ENCODE measurements at places on chromosomes 4 and X.
A peak's percentile ranks its signal among the peaks of the same experiment; 100 is the strongest.

GRCh38 chrX:118727686-118728339, 407 bp downstream of the IL13RA1 start:
- DNase-seq = no peak

GRCh38 chrX:24465532-24465865, 413 bp downstream of the PDK3 start:
- DNase-seq = no peak

DNA sequence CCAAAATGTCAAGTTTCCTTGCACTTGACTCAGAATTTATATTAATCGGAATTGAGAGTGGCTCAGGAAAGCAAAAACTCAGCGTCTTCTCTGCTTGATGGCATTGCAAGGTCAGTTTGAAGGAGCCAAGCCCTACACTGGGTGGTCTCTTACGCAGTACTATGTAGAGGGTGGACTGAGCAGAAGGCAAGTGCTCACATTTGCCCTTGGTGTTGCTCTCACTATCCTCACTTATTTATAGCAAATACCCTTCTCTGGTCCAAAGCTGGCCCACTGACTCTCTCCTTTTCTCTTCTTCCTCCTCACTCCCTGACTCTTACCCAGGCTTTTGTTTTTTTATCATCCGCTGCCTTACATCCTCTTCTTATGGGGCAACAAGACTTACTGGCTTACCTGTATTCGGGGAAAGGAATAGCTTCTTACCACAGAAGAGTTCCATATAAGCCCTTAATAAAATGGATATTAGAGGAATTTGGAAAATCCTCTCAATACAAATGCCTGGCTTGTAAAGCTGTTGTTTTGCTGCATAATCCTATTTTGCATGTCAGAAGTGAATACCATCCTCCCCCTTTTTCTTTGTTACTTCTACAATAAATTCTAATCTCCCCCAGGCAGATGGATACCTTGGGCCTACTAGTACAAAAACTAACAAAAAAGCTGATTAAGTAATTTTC, 24.8 kb upstream of the GATB start:
- no peak for DNase-seq

GRCh38 chr4:37967736-37968135, 7.5 kb downstream of the PTTG2 start:
- peak; percentile 47 for DNase-seq

DNA sequence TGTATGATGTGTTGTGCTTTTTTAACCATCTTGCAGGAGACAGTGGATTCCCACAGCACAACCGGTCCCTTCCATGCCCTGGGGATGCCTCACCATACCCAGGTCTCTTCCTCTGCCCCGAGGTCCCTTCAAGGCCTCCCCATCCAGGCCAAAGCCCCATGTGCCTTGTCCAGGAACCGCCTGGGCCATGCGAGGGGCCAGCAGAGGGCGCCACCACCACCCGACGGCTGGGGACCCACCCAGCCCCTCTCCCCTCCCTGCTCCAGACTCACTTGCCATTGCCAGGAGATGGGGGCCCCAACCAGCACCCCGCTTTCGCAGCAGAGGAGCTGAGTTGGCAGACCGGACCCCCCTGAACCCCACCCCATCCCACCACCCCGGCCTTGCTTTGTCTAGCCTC, 485.5 kb downstream of the TRAM1L1 start:
- DNase-seq = no peak

DNA sequence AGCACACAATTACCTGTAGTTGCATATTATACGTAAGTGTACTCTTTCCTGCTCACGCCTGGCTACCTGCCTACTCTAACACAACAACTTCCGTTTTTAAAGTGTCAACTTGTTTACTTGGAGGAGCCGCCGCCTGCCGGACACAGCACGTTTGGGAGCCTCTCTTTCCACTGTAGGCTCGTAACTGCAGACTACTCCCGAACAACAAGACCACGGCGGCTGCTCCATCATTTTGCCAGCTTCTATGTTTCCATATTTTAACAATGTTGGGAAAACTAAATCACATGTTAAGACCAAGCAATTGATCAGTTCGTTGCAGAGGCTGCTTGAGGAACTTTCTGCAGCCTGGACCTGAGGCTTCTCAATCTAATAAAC, 841 bp downstream of the MTNR1A start:
- no peak for DNase-seq

DNA sequence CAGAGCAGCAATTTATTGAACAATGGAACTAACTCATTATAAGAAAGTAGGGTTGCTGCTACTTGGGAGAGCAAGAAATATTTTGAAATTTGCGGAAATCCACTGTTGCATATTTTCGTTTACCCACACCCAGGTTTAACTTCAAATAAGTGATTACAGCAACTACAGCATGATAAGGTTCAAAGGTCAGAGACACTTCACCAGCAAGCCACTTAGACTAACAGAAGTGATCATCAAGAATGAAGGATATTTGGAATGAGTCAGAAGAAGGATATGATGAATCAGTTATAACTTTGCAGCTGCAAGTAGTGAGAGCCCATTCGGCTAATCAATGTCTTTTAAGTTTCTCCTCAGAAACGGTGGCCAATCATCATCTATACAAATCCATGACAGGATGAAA, 199.3 kb downstream of the TMA16 start:
- no peak for DNase-seq

- DNase-seq = no peak
These were observed 81.3 kb downstream of the ZNF732 start for GRCh38 chr4:223913-224497.

DNA sequence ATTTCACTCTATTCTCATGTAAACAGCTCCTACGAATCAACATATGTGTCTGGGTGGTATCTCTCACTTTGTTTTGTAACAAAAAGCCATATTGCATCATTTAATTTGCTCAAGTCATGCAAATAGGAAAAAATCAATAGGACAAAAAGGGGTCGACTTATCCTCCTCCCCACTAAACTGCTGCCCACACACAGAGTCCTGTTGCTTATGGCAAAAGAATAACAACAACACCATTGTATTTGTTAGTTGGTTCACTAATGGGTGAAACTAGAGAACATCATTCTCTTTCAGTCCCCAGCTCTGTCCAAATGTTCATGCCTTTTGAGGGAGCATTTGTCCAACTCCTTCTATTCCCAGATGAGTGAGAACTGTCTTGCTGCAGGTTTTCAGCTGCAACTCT, 2.1 kb downstream of the HHIP start:
- no peak for DNase-seq

DNA sequence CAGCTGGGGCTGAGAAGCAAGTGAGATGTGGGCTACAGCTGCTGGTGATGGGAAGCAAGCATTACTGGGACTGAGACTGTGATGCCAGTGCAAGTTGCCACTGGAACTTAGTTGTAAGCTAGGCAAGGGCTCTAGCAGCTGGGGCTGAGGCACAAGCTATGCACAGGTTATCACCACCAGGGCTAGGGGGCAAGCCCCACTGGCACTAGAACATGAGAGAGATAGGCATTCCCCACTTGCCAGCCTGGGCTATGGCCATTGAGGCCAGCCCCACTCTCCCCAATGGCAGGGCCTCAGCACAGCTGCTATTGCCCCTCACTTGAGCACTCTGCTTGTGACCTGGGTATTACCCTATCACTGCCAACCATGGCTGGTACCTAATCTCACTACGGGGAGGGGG, 130.8 kb upstream of the SMIM31 start:
- no peak for DNase-seq

GRCh38 chr4:38964942-38965775, 67.0 kb downstream of the TMEM156 start:
- no peak for DNase-seq

DNA sequence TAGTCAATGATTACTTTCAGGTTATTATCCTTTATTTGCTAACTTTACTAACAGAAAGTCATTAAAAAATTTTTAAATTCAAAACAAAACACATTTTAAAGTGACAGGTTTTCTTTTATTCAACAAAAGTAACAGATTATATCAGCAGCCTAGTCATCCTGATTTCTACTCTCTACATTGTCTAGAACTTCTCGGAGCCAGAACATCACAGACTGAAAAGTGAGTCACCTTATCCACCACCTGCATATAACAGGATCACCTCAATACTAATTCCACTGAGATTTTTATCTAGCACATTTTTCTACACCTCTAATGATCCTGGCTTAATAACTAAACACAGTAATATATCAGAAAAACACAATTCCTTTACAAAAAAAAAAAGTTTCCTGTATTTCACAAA, 47.9 kb upstream of the SMARCAD1 start:
- DNase-seq = no peak

DNA sequence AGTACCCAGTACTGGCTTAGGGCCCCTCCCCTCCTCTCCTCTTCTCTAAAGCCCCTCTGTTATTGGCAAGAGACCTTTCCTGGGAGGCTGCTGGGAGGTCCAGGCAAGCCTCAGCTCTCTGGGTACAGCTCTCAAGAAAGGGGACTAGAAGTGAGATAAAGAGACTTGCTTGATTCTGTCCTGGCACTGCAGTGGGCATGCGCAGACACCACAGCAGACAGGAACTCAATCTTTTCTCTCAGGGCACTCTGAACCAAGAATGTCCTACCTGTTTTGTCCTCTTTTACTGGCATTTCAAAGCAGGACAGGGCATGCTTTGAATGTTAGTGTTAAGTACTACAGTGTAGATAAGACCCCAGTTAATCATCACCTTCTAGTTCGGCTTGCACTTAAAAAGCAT, 74.9 kb downstream of the NYX start:
- no peak for DNase-seq

DNA sequence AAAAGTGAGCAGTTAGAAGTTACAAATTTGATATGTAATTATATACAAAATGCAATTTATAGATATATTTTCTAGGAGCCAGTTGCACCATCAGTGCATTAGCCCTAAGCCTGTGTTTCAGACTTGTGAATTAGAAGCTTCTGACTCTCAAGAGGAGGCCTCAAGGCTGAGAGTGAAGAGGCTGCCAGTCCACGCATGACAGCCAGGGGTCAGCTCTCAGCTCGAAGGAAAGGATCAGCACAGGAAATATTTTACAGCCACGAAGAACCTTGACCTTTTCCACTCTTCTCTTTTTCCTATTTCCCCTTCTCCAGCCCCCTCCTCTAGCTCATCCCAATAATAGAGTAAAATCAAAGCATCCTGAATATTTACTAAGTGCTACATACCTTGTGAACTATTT, 642.4 kb downstream of the TRIML1 start:
- DNase-seq = no peak

DNA sequence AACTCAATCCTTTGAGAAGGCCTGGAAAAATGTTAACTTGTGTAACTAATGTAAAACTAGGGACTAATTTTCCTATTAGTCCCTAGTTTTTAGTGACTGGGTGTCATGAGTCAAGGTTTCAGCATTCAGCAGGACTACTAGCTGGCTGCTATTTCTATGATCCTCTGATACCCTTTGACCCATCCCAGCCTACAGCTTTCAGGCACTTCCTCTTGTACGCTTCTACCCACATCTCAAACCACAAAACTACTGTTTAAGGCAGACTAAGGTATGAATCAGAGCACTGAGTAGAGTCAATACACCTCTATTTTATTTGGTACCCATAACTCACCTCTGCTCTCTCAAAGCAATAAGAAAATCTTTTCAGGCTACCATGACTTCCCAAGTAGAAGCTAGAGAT, 809.6 kb downstream of the PDHA2 start:
- no peak for DNase-seq

GRCh38 chr4:40482985-40483647, 146.5 kb downstream of the RBM47 start:
- no peak for DNase-seq

Measured in AG09309 (cell line).